ENCODE measurements at places on chromosomes 11 and 22. TPM values are rescaled to one million over a fixed set of nuclear protein-coding genes. Genes with fewer than 3 reads are reported as not detected.

GRCh38 chr22:21025266-21025665 lies 7.1 kb downstream of the SLC7A4 start:
- peaks cover 35% of the 10 kb centered on the region for H3K4me1 ChIP-seq
- no peak overlapping the region for H3K27ac ChIP-seq
- no peak overlapping the region for H3K4me3 ChIP-seq
- no peaks in the 10 kb centered on the region for H3K27me3 ChIP-seq

DNA sequence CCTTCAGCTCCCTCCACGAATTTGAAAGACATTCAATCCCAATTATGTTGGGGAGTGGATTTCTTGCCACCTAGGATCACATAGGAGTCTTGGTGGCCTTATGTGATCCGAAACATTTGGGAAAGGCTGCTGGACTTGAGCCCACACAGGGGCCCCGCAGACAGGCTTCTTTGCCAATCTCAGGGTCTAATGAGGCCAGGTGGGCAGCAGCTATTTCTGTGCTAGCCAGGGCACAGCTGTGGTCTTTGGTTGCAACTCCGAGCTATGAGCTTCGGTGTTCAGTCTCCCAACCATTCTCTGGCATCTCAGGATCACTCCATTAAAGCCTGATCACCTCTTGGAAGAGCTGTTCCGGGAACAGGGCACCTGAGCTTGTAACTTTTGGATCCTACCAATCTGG lies 84.4 kb downstream of the TP53I11 start:
- no peaks in the 10 kb centered on the region for H3K27me3 ChIP-seq
- no peak overlapping the region for H3K4me3 ChIP-seq
- no peak for DNase-seq
- peaks cover 3% of the 10 kb centered on the region for H3K36me3 ChIP-seq
- H3K4me1 ChIP-seq, result peaks cover 51% of the 10 kb centered on the region

DNA sequence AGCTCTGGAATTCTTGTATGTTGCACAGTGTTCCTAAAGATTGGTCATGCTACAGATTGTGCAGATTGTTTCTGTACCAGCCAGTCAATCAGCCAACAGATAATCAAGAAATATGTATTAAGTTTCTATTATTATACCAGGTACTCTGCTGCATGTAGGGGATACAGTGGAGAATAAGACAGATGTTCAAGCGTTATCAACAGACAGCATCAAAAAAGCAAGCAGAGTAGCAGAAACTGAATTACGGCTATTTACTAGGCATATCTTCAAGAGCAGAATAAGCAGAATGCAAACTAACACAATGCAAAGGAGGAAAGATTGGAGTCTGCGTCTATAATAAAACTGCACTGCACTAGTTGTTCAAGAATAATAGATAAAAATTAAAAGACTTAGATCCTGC lies 278.6 kb downstream of the ETS1 start:
- no peaks in the 10 kb centered on the region for H3K27me3 ChIP-seq
- DNase-seq, result no peak
- no peaks in the 10 kb centered on the region for H3K36me3 ChIP-seq
- H3K27ac ChIP-seq, result no peak overlapping the region
- peaks cover 2% of the 10 kb centered on the region for H3K4me1 ChIP-seq

DNA sequence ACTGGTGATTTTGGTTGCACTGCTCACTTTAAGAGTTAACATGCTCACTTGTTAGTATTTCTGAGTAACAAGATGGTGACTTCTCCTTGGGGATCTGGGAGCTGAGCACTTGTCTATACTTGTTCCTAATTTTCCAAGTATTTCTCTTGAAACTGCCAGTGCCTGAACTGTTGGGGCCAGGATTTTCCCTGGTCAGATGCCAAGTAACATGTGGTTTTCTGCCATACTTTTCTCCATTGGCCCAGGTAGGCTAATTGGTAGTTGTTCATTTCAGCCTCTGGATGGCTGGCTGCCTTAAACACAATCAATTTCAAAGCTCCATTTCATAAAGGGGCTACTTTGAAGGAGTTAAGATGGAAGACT lies 35.0 kb downstream of the RNF141 start:
- H3K4me1 ChIP-seq, result no peaks in the 10 kb centered on the region
- H3K27ac ChIP-seq, result no peak overlapping the region
- H3K36me3 ChIP-seq, result peaks cover 12% of the 10 kb centered on the region
- no peaks in the 10 kb centered on the region for H3K27me3 ChIP-seq
- H3K4me3 ChIP-seq, result no peak overlapping the region
- DNase-seq, result no peak

OR8G1 gene
- 0.09 TPM for total RNA-seq

DNA sequence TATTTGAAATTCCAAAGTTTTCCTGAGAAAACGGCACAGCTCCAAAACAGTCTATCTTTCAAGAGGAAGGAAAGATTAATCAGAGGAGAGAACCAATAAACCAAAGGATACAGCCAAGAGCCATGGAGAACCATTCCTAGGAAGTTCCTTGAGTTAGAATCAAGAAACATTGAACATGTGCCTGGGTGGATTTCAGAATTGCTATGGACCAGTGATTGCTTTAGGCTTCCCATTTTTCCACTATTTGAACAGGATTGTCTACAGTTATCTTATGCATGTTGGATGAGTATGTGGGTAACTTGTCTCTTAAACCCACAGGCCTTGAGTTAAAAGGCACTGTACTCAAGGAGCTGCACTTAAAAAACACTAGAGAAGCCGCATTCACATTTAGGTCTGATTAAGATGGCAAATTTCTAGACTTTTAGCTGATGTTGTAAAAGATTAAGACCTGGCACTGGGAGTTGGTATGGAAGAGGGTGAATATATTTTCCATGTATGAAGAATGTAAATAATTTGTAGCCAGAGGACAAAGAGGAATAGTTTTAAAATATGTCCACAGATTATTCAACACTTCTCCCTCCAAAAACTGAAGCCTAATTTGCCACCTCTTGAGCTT lies 11.2 kb upstream of the DEUP1 start:
- no peak overlapping the region for H3K4me3 ChIP-seq
- DNase-seq, result no peak
- no peaks in the 10 kb centered on the region for H3K27me3 ChIP-seq
- H3K36me3 ChIP-seq, result no peaks in the 10 kb centered on the region
- no peak overlapping the region for H3K27ac ChIP-seq
- no peaks in the 10 kb centered on the region for H3K4me1 ChIP-seq
